GDM1 (cell line): ENCODE measurements at places on chromosomes 7 and 10.

DNA sequence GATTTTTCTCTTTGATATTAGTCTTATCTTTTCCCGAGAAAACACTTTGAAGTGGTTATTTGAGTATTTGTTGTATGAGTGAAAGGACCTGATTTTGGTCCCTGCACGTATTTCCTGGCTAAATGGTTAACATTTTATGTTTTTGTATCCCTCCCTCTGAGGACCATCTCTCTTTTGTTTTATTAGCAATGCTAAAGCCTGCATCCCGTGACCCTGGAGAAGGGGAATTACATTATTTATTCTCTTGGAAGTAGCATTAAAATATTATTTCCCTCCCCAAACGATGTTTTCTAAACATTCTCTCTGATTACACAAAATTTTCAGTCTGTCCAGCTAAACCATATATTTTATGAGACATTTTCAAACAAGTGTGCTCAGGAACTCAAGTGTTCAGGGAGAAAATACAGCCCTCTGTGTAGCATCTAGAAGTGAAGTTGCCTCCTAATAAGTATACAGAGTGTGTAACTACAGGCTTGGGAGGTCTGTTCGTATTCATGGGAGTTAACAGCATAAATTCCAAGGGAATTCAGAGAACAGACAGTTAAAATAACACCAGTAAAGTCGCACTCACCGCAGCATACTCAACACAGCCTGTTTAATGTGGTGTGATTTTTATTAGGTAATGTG, 163.8 kb upstream of the NPVF start:
- DNase-seq: no peak

DNA sequence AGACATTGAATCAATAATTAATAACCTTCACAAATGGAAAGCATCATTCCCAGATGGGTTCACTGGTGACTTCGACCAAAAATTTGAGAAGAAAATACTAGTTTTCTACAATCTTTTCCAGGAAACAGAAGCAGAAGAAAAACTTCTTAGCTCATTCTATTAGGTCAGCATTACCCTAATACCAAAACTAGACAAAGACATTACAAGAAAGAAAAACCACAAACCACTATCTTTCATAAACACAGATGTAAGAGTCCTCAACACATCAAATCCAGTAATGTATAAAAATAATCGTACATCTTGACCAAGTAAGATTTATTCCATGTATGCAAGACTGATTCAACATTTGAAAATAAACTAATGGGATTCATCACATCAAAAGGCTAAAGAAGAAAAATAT, 64.0 kb upstream of the CDK1 start:
- DNase-seq: no peak

GRCh38 chr7:109895536-109895935, 1195.4 kb upstream of the LRRN3 start:
- no peak for DNase-seq

DNA sequence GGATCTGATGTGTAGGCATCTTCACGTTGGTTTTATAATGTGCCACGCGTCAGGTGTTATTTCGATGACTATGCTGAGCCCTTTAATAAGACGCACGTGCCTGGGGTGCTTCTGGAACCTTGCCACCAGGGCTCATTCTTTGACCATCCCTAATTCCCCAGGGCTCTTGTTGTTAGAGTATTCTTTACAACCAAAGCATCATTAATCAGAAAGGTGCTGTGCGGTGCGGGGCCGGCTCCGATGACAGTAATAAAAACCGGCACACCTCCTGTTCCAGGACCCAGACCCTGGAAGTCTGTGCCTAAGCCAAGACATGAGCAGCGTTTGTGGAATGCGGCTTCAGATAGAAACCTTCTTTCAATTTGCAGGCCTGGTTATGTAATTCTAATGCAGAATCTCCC, 58.4 kb downstream of the MGMT start:
- DNase-seq: no peak

DNA sequence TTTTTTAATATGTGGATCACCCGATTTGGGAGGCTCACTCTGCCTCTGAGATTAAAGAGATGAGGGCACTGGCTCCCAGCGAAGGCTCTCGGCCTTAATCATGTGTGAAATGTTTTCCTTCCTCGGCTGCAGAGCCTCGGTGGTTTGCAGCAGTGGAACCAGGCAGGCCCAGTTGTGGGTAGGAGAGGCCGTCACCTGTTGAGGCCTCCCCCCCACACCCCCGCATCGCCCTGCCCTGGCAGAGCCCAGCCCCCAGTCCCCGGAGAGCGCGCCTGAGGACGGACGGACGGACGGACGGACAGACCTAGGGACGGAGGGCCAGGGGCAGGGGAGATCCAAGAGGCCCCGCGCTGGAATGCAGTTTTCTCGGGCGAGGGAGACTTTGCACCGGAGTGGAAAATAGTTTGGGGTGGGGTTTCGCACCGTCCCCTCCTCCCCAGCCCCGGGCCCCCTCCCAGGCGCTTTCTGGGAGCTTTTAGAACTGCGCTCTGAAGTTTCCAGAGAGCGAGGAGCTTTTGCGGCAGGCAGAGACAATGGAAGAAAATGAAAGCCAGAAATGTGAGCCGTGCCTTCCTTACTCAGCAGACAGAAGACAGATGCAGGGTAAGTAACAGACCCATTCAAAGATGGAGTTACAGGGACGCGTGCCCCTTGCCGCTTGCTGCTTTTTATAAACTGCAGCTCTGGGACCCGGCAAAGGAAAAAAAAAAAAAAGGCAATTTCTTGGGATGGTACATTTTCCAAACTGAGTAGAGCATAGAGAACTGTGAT, at the start of gene KIAA1217:
Gene KIAA1217 (plus strand): TSS at position 478 of the 771 bp plus-strand sequence. CDS start 56 bp downstream, at position 534.
- DNase-seq: no peak

DNA sequence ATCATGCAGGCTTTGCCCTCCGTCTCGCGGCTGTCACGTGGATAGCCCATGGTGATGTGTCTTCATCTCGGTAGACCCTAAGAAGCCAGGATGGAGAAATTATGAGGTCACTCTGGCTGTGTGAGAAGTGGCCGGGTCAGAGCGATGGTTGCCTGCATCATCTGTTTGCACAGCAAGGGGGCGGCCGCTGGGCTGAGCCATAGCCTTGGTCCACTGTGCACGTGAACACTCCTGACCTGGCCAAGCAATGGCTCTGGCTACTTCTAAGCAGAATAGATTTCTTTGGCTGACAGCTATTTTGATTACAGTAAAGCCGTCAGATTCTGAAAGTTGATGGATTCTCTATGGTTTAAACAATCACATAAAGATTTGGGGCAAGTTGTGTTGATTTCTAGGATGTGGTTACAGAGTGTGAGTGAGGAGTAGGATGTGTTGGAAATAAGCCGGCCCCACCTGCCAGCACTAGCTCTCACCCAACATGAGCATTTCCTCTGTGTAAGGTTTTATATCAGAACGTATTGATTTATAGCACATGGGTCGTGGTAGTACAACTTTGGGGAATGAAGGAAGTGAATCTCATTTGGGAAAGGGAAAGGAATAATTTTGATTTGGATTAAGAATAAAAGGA, 214.4 kb upstream of the GPR26 start:
- no peak for DNase-seq

DNA sequence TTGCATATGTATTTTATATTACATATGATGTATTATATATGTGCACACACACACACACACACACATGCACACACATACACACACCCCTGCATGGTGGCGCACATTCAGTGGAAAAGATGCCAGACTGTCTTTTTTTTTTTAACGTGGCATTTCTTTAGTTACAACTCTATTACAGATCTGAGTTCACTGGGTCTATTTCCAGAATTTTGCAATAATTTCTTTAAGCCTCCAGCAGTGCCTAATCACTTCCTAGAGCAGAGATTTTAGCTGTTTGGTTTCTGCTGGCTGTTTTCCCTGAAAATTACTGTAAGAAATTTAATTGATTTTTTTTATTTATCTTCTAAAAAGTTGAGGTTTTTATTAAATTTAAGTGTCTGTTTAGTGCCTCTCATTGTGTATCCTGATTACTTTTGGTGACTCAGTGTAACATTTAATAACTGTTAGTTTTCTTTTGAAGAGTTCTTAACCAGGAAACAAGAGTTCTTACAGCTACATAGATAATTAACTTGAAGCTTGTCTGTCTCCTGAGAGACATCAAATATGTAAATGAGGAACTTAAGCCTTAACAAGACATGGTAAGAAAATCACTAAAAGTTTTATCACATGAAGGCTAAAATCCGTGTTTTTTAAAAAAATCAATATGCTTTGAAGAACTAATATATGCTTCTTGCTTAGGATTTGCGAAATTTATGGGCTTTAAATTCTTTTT, 232.0 kb downstream of the MDFIC start:
- no peak for DNase-seq

DNA sequence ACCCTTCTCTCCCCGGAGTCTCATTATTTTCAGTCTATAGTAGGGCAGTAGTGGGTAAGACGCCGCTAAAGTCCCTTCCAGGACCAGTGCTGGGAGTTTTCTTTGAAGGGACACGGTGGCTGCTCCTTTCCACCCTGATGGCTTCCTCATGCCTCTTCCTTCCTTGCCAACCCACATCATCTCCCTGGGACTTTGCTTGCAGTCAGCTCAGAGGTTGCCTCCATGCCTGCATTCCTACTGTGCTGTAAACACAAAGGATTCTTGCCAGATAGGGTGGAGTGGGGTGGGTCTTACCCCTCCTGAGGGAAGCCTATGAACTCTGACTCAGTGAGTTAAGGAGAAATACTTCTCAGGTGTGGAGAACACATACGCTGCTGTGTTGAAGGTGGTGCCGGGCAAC, 59.9 kb upstream of the IGFBP3 start:
- no peak for DNase-seq

DNA sequence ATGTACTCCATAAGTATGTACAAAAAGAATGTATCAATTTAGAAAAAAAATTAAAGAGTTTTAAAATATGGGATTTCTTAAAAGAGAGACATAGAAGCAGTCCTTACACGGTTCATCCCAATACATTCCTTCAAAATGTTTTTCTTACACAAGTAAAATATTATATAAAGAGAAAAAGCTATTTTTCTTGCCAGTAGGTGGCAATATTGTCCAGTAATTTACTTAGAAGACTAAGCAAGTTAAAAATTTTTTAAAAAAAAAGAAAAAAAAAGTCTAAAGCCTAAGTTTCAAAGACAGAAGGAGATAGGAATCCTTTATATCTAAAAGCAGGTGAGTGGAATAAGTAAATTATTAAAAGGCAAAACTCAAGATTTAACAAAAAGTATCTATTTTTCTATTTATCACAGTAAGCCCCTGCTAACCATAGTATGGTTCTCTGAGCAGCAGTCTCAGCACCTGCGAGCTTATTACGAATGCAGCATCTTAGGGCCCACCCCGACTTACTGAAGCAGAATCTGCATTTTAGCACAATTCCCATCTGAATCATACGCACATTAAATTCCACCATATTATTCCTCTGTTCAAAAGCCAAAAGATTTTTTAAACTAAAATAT, 240.6 kb downstream of the DGKI start:
- no peak for DNase-seq

DNA sequence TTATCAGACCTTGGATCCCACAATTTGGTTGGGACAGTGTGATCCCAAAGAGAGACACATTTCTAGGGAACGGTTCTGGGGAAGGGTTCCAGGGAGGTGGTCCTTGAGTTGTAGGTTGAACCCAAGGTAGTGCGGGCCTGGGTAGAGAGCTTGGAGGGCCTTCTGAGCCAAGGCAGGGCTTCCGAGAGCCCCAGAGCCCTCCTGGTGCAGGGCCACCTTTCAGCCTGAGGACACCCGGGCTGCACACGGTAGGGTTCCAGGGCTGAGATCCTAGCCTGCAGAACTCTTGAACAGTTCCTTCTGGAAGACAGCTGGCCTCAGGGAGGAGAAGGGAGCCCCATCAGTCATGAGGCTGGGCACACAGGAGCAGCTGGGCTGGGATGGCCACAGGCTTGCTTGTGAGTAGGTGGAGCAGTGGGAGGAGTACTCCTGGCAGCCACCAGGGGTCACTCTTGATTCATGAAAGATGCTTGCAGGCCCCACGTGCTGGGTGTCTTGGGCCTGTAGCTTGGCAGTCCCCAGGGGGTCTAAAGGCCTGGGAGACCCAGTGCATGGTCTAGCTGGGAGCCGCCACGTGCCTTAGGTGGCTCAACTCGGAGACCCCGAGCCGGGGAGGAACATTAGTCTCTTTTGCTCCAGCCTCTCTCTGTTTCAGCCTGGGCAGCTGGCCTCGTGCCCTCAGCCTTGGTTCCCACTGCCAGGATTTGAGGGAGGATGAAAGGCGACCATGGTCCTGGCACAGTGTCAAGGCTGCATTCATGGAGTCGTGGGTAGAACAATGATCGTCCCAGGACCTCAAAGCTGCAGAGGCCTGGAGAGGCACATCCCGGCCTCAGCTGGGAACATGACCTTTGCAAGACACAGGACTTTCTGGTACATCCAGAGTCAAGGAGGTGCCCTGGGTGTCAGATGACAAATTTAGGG, 381.6 kb downstream of the TYW1 start:
- DNase-seq: peak; percentile 63
